NCI-H2171 treated with DMSO at 0.1 percent for 48 hours (cell line): ENCODE measurements at places on chromosomes 11 and 22.

DNA sequence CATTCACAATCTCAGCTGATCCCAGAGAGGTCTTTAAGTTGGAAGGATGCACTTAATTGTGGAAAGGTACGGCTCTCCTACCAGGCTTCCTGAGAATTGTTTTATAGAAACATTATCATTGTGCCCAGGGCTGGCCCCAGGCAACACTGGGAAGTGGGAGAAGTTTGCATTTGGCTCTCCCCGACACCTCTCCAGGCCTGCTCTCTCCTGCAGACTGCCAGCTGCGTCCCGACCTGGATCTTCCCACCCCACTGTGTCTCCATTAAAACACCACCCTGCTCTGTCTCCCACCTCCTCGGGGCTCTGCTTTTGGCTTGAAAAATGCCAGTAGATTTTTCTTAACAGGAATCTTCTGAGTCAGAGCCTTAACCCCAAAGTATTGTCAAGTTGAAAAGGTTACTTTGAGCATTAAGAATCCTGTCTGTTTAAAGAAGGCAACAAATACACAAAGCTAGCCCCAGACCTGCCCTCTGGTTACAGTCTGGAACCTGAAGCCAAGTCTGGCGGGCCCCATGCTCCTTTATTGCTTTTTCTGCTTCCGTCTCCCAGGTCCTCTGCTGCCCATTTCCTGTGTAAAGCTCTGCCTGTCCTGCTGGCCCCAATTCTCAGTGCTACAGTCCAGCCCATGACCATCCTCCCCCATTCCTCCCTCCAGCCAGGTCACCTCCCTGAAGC, 530.2 kb downstream of the SOX6 start:
- no peak for DNase-seq

GRCh38 chr11:125292100-125292499, 127.5 kb downstream of the PKNOX2 start:
- DNase-seq, result no peak

DNA sequence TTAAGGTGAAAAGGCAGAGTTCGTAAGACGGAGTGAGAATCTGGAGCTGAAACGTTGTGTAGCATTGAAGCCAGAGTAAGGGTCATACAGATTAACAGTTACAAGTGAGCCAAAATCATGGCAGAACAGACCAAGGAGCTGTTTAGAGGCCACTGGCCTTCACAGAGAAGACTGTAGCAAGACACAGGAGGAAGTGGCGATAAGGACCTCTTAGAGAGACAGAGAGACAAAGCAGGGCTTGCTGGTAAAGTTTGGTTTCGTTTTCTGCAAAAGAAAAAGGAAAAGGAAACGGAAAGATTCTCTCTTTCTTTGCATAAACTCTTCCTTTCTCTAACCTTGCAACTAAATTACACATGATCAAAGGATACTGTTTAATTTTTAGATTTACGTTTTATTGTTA, 83.0 kb downstream of the AASDHPPT start:
- no peak for DNase-seq

DNA sequence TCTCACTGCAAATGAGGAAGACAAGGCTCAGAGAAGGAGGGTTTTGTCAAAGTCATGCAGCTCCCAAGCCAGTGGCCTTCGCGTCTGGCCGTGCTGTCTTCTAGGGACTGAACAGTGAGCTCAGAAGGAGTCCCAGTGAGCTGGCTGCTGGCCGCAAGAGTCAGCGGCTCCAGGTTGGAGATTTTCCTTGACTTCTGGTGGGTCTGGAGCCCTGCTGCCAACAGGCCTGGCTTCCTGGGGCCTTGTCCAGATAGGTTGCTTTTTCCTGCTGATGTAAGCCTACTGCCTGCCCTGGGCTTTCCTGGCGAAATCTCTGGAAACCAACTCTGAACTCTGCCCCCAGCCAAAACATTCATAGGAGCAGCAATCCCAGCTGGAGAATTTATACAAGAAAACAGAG, 272.7 kb upstream of the CADM1 start:
- DNase-seq, result no peak

- peak; percentile 98 for DNase-seq
These were observed 82.3 kb downstream of the PDE2A start for GRCh38 chr11:72591785-72592502.

DNA sequence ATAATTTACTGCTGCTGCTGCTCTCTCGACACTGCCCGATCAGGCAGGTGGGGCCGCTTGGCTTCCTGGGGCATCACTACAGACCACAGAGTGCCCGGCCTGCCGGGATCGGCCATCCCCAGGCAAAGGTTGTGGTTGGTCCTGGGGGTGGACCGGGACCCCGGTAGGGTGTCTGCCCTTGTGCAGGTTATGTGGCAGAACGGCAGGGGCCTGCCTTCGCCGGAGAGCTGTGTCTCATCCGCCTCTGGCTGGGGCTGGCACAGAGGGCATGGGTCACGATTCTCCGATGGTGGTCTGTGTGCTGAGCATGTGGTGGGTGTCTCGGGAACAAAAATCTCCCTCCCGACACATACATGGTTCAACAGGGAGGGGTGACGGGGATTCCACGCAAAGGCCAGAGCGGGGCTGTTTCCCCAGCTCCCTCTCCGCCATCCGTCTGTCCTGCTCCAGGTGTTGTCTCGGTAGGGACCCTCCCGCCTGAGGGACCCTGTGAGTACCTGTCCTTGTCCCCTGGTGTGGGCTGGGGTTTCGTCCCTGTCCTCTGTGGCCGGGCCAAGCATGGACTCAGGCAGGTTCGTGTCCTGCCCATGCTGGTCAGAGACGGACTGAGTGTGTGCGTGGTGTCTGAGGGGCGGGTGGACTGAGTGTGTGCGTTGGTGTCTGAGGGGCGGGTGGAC, 7.8 kb downstream of the GRAMD4 start:
- no peak for DNase-seq

- no peak for DNase-seq
These were observed 19.1 kb downstream of the SYT13 start for GRCh38 chr11:45267052-45267451.

- no peak for DNase-seq
These were observed 552.8 kb upstream of the LRRC4C start for GRCh38 chr11:42012271-42012670.

GRCh38 chr11:3042496-3043314, 14.5 kb downstream of the CARS1 start:
- no peak for DNase-seq

DNA sequence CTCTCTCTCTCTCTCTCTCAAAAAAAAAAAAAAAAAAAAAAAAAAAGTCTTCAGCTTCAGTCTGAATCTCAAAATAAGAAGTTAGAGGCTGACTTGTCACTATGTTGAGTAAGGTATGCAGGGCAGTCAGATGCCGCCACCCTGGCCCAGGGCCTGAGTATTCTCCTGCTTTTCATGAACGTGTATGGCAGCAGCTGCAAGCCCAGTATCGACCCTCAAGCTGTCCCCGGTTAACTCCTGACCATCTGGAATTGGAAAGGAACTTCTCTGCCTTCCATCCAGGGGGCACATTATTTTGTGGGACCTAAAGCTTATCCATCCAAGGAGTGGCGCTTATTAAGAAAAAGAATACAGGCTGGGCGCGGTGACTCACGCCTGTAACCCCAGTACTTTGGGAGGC, 11.4 kb downstream of the MRGPRD start:
- DNase-seq, result no peak

GRCh38 chr11:22416462-22416861, 78.3 kb downstream of the SLC17A6 start:
- DNase-seq, result no peak
